ENCODE measurements at places on chromosomes 6 and 20.

DNA sequence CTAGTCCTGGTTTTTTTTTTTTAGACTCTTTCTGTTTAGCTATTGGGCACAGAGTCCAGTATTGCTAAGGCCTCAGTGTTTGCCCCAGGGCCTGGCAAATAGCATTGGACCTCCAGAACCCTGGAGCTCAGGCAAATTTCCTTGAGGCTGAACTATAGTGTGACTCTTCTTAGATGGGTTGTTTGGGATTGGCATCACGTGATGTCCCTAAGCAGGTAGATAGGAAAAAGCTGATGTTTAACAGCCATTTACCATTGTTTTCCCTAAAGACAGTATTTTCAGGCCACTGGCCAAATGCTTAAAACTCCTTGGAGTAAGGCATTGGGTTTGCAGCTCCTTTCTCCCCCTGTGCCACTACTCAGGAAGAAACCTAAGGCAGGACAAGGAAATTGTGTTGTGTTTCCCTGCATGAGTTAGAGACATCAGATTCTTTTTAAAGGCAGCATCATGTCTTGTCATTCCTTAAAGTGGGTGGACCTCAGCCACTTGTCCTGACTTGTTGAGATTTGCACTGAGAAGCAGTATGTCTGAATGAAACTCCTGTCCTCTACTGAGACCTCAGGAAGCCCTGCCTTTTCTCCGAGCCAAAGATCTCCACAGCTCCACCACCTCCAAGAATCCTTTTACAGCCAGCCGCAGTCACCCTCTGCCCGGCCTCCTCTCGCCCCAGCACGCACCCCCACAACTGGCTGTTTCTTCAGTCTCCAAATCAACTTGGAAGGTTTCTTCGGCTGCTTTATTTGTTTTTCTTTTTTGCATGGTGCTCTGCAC, 46.2 kb upstream of the RNF144B start:
- DNase-seq: no peak

DNA sequence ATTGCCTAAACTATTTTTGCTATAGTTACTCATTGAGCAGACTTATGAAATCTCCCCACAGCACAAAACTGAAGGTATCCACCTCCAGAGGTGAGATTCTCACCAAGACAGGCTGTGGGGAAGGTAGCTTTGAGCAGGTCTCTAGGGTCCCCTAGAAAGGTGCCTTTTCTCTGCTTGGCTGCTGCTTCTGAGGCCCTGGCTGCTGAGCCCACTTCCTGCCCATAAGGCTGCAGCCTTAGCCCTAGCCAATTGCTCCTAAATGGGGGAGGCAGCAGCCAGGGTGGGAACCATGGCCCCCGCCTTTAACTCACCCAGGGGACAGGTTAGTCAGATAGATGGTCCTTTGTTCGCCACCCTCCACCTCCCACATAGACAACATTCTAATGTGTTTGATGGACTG, 3.6 kb downstream of the NT5E start:
- DNase-seq: no peak

GRCh38 chr20:38987777-38988176, 25.6 kb downstream of the DHX35 start:
- DNase-seq: no peak

DNA sequence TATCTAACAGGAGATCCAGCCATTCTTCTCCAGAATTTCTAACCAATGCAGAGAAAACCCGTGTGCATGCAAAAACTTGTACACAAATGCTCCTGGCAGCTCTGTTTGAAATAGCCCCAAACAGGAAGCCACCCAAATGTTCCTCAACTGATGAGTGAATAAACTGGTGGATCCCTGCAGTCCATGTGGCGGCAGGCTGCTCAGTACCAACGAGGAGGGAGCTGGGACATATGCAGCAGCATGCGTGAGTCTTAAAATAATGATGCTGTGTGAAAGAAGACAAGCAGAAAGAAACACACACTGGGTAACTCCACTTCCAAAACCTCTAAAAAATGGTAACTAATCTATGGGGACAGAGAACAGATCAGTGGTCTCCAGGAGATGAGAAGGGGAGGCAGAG, 542.1 kb upstream of the AGPAT4 start:
- DNase-seq: no peak

DNA sequence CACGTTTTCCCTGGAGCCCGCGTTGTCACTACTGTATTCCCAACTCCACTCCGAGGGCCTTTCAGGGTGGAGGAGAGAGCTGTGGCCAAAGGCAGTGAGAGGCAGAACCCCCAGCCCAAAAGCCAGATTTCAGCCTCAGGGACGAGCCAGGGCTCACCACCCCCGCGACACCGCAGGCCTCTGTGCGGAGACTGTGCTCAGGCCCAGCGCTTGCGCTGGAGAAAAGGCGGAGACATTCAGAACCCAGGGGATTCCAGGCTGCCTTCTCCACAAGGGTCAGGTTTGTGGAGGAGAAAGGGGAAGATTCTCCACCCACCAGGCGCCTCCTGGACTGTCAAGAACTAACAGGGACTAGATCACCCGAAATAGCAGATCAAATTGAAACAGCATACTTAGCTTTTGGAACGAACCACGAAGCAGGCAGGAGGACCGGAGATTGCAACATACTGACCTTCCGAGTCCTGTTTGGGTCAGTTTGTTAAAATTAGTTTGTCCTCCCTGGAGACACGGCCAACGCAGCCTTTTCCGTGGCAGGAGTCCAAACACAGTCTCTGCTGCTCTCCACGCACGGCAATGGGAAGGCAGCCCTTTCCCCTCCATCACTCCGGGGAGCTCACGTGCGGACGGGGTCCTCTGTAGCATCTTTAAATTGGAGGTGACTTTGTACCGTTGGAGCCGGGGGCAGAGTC, 14.4 kb downstream of the DLL1 start:
- no peak for DNase-seq

GRCh38 chr6:99362678-99363268, 13.3 kb upstream of the FAXC start:
- DNase-seq: no peak

DNA sequence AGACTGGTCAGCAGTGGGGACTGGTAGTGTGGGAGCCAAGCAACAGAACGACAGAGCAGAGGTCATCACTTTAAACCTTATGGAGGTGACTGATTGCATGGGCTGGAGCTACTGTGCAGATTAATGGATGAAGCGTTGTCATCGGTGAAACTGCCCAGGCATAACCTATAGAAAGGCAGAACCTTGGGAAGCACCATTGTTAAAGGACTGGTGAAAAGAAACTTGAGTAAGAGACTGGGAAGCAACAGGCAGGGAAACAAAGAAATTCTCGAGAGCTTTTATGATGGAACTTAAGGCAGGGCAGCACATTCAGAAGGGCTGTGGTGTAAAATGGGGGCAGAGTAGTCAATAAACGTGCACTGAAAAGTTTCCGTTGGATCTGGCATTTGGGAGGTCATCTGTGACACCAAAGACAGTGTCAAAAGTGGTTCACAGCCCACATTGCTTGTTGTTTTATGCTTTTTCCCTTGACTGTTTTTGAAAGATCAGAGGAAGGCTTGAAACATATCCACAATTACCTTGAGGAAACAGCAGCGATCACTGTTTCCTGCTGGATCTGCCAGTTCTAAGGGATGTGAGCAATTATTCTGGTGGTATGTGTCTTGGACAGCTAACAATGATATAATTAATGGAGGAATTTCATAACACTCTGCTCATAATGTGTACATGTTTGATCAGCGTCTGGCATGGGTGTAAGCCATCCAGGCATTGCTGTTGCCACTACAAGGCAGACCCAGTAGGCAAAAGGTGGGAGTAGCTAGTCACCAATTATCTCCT, 62.7 kb downstream of the LRRC1 start:
- no peak for DNase-seq

- DNase-seq: no peak
These were observed 29.8 kb downstream of the SMPDL3A start for GRCh38 chr6:122818866-122819265.

GRCh38 chr6:112015725-112016124, 38.2 kb upstream of the CCN6 start:
- no peak for DNase-seq

DNA sequence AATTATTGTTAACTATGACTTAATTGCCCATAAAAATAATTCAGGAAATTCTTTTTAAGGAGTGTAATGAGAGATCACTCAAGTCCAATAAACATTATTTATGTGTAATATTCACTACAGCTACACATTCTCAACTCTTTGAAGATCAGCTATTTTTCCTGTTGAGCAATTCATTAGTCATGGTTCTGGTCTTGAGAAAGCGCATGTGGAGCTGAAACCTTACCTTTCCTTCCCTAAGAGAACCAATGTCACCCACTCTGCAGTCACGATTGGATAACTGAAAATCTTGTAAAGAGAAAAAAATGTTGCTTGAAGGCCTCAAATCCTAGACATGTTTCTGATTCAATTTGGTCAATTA, 736.9 kb upstream of the MARCKS start:
- no peak for DNase-seq

DNA sequence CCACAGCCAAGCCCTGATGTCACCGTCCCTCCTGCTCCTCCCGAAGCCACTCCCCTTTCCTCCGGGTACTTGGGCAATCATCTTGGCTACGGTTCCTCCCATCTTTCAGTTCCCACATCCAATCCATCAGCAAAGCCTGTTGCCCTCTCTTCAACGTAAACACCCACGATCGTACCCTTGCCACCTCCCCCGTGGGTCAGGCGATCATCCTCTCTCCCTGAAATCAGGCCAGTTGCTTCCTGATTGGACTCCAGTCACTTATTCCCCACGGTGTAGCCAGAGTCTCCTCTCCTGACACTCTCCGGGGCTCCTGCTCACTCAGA, 44.5 kb downstream of the SULF2 start:
- DNase-seq: no peak

- no peak for DNase-seq
These were observed 6.2 kb upstream of the DDX43 start for GRCh38 chr6:73388433-73388799.

DNA sequence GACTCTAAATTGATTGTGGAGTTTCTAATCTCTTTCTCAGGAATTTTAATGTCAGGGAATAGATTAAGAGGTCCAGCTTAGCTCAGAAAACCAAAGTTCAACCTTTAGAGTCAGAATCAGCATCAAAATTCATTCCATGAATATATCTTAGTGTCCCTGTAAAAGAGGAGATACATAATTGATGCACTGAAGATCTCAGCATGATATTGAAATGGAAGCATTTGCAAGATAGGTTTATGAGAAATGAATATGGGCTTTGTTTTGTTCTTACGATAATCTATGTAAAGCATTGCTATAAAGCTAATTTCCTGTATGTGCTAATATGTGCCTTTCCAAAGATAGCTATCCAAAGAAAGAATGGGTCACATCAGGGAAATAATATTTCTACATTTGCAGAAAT, 404.5 kb upstream of the HSF2 start:
- no peak for DNase-seq

GRCh38 chr6:168009331-168009730, 11.9 kb downstream of the KIF25 start:
- no peak for DNase-seq

DNA sequence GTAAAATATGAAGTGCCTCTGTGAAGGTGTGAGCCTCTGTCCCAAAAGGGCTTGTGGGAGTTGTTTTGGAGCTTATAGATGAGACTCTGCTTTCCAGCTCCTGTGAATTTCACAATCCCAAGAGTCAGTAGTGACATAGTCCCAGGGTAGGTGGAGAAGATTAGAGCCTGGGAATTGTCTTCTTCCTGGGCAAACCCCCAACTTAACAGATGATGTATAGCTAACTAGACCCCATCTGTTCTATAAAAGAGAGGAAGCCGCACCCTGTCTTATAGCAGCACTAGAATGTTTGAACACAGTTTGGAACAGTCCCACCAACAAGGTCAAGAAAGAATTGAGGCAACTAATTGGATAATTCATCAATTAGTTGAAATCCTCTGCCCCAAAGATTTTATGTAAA, 294.7 kb downstream of the ZNF217 start:
- DNase-seq: no peak

GRCh38 chr20:43545837-43546578, 12.8 kb upstream of the SGK2 start:
- no peak for DNase-seq

- DNase-seq: no peak
These were observed 156.3 kb downstream of the KIF6 start for GRCh38 chr6:39568896-39569295.

GRCh38 chr20:1934156-1934555, 38.9 kb downstream of the SIRPA start:
- DNase-seq: no peak

- peak; percentile 73 for DNase-seq
These were observed at the start of gene NT5E for GRCh38 chr6:85449818-85450759. Gene NT5E (plus strand): TSS chr6:85450083. CDS start chr6:85450140, 57 bp downstream.

DNA sequence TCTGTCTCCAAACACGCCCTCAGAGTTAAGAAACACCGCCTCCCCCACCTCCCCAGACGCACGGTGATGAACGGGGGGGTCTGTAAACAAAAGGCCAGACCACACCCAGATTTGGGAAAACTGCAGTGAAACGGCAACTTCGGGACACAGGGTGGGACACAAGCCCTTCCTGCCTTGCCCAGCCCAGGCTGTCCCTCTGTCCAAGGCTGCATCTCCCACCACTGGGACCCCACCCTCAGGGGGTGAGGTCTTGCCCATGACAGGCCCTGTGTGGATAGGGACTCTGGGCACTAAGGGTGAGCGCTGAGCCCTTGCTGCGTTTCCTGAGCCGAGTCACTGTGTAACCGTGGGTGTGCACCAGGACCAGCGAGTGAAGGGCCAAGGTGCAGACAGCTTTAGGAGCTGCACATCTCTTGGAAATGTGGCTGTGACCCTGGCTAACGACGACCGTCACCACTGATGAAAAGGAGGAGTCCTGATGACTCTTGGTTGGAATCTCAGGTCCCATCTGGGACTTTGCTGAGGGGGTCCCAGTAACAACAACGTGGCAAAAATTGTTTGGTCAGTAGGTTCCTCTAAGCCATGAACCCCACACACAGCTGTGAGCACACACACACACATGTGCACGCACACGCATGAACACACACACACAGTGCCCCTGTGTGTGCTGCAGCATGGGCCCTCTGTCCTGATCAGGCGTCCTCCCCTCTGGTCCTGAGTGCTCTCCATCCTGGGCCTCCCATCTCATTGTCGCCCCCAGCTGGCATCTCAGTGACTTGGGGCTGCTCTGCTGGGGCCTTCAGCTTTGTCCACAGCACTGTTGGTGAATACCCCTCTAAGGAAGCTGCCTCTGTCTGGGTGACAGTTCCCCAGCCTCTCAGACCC, 100.6 kb downstream of the RAMACL start:
- DNase-seq: no peak

DNA sequence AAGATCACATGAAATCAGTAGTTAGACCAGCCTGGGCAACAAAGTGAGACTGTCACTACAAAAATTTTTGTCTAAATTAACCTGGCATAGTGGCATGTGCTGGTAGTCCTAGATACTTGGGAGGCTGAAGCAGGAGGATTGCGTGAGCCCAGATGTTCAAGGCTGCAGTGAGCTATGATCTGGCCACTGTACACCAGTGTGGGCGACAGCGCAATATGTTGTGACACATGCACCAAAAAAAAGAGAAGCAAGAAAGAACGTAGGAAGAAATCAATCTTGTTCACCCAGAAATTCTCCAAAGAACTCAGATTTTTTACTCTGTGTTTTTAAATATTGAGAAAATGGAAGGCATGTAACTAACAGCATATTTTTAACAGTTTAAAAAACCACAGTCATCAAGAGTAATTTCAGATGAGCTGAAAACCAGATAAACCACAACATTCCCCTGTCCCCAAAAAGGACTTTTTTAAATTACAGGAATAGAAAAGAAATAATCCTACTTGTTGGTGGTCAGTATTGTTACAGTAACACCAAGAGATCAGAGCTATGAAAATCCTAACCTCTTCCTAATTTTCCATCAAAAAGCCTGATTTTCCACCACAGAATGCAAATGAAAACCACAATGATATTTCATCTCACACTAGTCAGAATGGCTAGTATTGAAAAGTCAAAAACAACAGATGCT, 240.2 kb downstream of the KHDC1L start:
- no peak for DNase-seq

All from stimulated activated naive CD8-positive, alpha-beta T cell treated with anti-CD3 and anti-CD28 coated beads, Interleukin-15, amount 100 ng/mL, for 72 hours (primary cell).